Stimulated activated CD4-positive, alpha-beta T cell treated with anti-CD3 and anti-CD28 coated beads, Interleukin-12 subunit alpha, Interleukin-12 subunit beta, amount 100 ng/mL, for 48 hours (primary cell): ENCODE measurements at places on chromosomes 11 and 22.

DNA sequence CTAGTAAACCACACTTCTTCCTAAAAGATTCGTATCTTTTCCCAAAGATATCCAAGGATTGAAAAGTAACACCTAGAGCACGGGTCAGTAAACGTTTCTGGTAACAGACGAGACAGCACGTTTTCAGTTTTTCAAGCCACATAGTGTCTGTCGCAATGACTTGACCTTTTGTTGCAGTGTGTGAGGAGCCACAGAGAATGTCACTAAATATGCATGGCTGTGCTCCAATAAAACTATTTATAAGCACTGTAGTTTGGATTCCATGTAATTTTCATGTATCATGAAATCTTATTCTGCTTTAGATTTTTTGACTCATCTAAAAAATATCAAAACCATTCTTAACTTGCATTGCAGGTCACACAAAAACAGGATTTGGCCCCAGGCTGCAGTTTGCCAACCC is 18.3 kb upstream of the MICAL3 start:
- DNase-seq: no peak

DNA sequence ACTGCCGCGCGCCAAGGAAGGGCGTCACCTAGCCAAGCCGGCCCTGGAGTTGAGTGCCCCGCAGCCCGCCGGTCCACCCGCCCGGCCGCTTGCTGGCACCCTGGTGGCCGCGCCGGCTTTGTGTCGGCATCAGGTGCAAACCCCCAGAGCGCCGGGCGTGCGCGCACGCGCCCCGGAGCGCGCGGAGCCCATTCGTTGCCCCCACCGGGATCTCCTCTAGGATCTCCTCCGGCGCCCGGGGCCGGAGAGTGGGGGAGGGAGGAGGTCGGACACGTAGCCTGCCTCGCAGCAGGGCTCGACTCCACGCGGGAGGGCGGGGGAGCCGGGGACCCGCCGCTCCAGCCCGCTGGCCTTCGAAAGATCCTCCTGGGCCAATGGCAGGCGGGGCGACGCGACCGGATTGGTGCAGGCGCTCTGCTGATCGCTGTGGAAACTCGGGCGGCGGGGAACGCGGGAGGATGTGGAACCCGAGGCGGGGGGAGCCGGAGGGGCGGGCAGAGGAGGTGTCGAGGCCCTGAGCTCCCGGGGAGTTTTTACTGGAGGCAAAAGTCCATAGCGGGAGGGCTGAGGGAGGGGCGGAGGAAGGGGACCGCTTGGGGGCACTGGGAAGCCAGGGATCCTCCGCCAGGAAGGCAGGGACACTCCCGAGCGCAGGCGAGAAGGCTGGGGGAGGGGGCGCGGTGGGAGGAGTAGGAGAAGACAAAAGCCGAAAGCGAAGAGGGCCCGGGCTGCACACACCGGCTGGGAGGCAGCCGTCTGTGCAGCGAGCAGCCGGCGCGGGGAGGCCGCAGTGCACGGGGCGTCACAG is at the start of gene FADS2:
FADS2 (plus strand) TSS at position 730 of the 808 bp plus-strand sequence. CDS start 91 bp downstream, outside the sequence.
- DNase-seq: peak; percentile 60

- no peak for DNase-seq
These were observed 7.6 kb downstream of the IGSF9B start for GRCh38 chr11:133949129-133949528.

DNA sequence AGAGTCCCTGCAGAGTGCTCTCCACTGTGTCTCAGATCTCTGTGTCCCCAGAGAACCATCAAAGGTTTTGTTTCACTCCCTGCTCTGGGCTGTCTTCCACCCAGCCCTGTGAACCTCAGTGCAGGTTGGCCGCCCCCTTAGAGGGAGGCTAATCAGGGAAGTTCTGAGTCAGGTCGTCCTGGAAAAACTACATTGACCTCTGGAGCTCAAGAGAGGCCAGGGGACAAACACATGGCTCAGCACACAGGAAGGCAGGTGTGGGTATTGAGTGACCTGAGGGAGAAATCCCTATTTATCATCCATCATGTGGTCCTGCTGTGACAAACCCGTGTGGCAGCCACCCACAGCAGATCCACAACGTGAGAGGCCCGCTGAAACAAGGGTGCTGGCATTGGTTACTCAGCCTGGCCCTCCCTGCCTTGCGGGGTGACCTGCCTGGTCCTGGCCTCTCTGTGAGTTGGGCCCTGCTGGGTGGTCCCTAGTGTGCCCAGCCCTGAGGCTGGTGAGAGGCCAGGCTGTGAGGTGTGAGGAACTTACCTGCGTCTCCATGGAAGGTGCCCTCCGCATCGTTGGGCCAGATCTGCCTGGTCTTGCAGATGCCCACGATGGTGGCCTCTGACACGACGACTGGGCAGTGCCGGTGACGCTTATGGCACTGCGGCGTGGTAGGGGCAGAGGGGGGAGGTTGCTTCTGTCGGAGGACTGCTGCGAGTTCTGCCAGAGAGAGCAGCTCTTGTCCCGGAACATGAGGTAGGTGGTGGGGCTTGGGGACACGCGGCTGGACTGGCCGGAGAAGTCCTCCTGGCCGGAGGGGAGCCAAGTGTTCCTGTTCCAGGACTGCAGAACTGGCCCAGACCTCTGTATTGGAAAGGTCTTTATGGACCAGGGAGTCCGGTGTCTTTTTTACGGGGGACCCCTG is 669 bp upstream of the BCR start:
- DNase-seq: no peak

DNA sequence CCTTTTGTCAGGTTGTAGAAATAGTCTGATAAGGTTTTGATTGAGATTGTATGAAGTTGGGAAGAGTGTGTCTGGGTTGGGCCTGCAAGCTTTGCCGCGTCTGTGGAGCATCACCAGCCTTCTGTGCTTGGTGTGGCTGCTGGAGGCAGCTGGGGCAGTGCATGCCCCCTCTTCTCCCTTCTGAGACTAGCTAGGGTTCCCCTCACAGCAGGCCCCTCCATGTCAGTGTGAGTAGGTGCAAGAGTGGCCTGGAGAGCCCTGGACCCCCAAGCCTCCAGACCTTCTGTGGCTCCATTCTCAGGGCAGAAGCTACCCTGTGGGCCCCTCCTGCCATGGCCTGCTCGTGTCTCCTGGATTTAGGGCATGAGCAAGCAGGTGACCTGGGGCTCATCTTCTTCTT is 914.2 kb downstream of the TBC1D22A start:
- no peak for DNase-seq

DNA sequence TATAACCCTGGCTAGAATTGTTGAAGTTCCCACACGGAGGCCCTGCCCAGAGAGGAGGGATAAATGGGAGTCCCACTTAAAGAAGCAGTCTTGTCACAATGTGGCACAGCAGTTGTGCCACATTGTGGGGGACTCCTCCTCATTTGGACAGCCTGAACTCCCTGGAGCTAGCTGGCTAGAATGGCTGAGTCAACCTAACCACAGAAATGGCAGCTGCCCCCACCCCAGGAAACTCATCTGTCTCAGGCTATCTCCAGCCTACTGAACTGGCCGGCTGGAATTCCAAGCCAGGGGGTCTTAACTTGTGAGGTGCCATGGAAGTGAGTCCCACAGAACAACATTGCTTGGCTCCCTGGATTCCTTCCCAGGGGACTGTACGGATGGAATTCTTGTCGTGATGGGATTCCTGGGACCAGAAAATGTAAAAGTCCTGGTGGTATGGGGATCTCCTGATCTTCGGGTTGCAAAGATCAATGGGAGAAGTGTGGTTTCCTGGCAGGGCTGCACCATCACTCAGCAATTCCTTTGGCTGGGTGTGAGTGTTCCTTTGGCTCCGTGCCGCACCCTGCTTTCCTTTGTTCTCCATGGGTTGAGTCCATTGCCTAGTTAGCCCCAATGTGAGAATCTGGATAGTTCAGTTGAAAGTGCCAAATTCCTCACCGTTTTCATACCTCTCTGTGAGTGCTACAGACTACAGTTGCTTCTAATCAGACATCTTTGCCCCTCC is 791.2 kb upstream of the FAT3 start:
- DNase-seq: no peak

GRCh38 chr22:46957521-46957920 is 195.1 kb downstream of the TBC1D22A start:
- DNase-seq: no peak

DNA sequence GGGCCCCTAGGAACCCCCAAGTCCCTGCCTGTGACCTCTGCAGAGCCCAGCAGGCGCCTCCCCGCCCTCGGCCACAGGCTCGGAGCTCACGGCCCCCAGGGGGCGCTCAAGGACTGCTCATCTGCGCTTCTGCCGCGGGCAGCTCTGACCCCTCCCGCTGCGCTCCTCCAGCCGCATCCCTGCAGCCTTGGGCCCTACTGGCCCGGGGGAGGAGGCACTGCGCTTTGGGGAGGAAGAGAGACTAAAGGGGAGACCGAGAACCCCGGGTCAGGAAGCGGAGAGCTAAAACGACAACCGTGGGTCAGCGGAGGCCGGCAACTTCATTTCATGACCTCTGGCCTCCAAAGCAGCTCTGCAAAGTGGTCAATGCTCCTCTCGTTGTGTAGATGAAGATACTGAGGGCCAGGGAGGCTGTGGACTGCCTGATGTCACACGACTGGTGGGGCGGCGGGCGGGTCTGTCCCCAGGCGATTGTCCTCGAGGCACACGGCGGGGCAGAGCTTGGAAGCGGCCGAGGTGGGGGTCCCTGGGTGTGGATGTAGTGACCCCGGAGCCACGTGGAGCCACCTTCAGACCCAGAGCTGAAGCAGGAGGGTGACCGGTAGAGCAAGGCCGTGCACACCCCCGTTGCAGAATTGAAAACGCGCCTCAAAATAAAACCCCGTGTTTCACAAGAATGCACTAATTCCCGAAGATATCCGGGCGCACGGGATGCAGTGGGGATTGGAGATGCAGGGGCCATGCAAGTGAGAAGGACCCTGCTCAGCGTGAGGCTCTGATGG is 2.7 kb upstream of the KRTAP5-6 start:
- peak; percentile 56 for DNase-seq

DNA sequence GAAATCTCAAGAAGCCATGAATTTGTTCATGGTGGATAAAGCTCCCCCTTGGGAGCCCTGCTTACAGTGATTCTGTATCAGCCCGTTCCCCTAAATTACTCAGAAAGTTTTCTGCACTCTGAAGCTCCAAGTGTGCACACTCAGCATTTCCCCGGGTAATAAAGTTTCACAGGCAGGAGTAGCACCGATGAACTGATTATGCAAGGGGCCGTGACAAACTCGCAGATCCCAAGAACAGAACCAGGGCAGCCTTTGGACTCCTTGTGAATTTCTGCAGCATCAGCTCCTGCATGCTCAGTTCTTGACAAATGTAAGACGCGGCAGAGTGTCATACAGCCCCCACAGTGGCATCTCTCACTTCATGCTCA is 73.5 kb downstream of the COMMD9 start:
- no peak for DNase-seq

GRCh38 chr11:88806410-88806809 is 259.4 kb downstream of the GRM5 start:
- no peak for DNase-seq

GRCh38 chr11:33325451-33325850 is 68.3 kb downstream of the HIPK3 start:
- no peak for DNase-seq

GRCh38 chr22:17101475-17102296 is 16.9 kb downstream of the IL17RA start:
- no peak for DNase-seq

GRCh38 chr11:58024601-58025091 is 965 bp downstream of the OR9Q1 start:
- DNase-seq: no peak

- no peak for DNase-seq
These were observed 2.5 kb upstream of the CD82 start for GRCh38 chr11:44562845-44563460.

GRCh38 chr22:50673231-50674129 is 857 bp downstream of the SHANK3 start:
- DNase-seq: no peak

GRCh38 chr22:29205594-29206371 is at the start of gene EMID1:
EMID1 (plus strand) TSS chr22:29205896; CDS start chr22:29206039, 143 bp downstream.
- no peak for DNase-seq

GRCh38 chr11:42802201-42802899 is 509.4 kb upstream of the API5 start:
- DNase-seq: no peak

DNA sequence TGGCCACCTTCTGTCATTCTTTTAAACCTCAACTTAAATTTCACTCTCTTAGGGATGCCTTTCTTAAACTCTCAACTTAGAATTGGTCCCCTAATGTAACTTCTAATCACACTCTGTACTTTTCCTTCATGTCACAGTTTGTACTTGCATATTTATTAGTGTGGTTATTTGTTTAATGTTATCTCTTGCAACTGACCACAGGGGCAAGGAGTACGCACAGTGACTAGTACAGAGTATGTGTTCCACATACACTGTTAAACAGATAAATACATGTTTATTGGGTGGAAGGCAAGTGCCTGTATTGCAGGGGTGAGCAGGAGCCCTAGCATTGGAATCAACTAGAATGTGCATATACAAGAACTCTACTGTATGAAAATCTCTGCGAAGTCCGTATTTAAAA is 554.0 kb downstream of the INSC start:
- DNase-seq: no peak

- DNase-seq: peak; percentile 43
These were observed 36.3 kb upstream of the POLA2 start for GRCh38 chr11:65225279-65226102.

DNA sequence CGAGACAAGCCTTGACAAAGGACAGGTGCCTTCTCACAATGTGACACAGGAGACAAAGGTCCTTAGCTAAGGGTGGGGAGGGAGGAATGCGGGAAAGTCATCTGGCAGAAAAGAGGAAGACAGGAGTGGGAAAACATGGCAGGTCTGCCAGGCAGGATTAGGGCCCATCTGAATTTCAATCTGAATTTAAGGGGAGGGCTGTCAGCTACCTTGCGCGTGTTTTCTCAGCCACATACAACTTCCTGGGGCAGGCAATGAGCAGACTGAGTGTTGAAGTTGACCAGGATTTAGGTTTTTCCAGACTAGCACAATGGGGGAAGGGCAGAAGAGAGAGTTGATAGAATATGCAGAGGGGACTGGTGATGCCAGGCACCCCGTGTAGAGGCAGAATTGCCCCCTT is 66.7 kb upstream of the LARGE1 start:
- DNase-seq: no peak

GRCh38 chr11:88378422-88379066 is 41.0 kb upstream of the CTSC start:
- DNase-seq: no peak
